ENCODE measurements at places on chromosomes 6 and 20.
A peak's percentile ranks its signal among the peaks of the same experiment; 100 is the strongest.

- no peak for DNase-seq
Observed at GRCh38 chr6:136613477-136613876, 63.3 kb upstream of the MAP7 start.

DNA sequence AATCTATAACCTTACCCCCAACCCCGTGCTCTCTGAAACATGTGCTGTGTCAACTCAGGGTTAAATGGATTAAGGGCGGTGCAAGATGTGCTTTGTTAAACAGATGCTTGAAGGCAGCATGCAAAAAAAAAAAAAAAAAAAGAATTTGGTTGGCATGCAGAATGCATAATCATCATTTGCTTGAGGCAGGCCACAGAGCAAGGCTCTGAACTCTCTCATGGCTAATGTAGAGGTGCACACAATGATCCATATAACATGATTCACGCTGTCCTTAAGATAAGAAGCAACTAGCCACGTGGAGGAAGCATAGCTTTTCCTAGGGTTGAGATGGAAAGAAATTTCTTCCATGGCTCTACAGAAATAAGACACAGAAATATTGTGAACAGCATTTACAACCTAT, 27.6 kb upstream of the RPN2 start:
- no peak for DNase-seq

DNA sequence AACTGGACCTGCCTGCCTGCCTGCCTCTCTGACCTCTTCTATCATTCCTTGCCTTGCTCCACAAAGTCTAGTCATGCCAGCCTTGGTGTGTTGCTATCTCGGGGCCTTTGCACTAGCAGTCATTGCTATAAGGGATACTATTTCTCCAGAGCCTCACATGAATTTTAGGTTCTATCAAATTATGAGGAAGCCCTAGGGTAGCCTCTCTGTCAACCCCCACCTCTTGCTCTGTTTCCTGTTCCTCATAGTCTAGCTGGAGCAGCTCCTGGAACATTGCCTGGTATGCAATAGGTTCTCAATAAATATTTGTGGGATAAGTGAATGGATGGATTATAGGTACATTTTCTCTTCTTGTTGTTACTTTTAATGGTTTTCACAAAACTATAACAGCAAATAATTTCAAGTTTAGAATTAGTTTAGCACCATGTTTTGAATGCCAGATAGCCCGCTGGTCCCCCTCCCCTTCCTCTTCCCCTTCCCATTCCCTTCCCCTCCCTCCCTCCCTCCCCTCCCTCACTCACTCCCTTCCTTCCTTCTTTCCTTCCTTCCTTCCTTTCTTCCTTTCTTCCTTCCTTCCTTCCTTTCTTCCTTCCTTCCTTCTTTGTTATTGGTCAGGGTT, 46.9 kb upstream of the DTNBP1 start:
- DNase-seq = no peak

DNA sequence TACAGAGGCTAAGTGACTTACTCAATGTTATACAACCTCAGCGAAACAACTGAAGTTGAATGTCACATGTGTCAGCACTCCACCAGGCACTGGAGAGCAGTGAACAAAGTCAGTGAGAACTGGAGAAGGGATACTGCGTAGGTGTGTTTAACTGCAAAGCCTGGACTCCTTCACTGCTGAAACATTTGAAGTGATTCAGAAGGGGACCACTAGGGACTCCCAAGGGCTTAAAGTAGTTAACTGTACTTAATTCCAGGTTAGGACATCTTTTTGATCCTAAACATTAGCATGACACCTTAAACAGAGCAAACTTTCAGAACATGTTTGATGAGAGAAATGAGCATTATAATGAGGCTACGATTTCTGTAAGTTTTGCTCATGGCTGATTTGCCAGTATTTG, 45.0 kb upstream of the ZBTB24 start:
- no peak for DNase-seq

- no peak for DNase-seq
Observed at GRCh38 chr6:44538131-44538806, 150.8 kb downstream of the CDC5L start.

DNA sequence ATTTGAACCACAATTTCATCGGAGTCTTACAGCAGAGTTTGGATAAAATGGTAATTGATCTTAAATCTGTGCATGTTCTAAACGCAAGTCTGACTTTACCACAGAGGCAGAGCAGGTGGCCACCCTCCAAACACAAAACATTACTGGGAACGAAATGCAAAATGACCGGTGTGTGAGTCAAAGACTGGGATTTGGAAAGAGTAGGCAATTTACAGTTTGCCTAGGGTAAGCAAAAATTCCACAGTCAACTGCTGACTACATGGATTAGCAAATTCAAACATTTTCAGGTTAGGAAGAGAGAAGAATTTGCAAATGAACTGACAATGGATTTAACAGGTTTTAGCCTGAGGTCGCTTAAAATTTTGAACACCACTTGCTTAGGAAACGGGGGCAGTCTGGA, 444.4 kb downstream of the HDGFL1 start:
- DNase-seq = no peak

- peak; percentile 49 for DNase-seq
Observed at GRCh38 chr20:24782301-24782700, 166.8 kb upstream of the CST7 start.

DNA sequence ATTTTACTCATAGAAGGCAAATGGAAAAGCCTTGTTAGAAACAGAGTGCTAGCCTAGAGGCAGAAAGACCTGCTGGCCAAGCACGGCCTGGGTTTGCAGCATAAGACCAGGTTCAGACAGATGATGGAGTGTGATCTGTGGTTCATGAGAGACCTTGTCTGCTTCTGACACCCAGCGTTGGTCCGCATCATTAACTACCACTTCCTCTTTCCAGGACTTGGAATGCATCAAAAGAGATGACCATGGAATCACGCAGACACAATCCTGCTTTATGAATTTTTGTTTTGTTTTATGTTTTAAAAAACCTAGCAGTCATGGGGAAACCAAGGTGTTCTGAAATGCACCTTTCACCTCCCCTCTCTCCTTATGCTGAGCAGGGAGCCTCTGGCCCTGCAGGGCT, 76.8 kb upstream of the SYNDIG1 start:
- DNase-seq = no peak

DNA sequence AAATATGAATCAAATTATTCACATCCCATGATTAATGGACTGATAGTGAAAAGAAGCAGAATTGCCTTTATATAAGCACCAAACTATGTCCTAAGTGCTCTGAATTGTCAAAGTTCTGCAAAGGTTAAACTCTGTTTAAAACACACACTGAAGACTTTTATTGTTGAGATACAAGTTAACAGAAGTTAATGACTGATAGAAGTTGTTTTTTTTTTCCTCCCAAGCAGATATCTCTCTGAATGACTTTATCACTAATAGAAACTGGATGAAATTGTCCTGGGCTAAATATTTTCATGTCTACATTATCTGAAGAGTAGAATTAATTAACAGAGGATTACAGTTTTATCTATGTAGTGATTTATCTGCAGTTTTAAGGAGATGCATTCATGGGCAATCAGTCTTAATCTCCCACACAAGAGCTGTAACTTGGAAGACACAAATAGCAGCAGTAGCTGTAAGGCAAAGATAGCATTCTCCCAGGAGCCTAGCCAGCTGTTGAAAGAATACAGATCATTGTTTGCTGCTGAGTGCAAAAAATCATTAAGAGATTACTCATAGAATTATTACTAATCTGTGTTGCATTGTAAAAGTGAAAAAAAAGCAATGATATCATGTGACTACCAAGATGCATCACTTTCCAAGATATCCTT, 49.9 kb downstream of the BMP5 start:
- no peak for DNase-seq

DNA sequence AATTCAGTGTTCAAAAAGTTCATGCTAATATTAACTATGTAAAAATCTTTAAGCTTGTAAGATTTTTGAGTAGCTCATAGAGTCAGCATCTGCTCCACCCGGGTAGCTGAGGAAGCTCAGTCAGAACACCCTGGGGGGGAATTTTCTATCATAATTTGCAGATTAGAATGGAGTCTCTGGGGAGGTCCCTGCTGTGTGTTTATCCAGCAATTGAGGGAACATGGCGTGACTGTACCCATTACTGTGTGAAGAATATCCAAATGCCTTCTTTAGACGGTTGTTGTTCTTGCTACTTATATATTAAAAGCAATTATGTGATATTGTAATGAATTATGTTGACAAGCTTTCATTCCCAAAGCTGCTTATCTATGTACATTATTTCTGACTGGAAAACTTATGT, 64.8 kb downstream of the AIG1 start:
- DNase-seq = no peak

- no peak for DNase-seq
Observed at GRCh38 chr20:55390791-55391190, 614.5 kb downstream of the CBLN4 start.

GRCh38 chr6:25290306-25291060, 11.3 kb downstream of the CARMIL1 start:
- DNase-seq = no peak

DNA sequence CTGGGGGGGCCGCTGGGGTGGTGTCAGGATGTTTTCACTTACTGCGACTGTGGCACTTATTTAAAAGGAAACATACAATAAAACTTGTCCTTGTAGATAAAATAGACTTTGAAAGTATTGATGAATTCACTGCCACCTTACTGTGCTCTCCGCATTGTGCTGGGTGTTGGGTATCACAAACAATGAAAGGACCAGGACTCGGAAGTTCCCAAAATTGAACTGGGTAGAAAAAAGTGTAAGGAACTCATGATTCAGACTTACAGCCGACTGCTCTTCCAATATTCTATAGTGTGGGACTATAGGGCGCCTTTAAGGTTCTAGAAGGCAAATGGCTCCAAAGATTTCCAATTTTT, 32.1 kb upstream of the ID4 start:
- DNase-seq = no peak

GRCh38 chr6:126804332-126805064, 314.0 kb upstream of the RSPO3 start:
- no peak for DNase-seq

- no peak for DNase-seq
Observed at GRCh38 chr20:13800728-13801134, 15.9 kb downstream of the NDUFAF5 start.

- DNase-seq = no peak
Observed at GRCh38 chr6:104958178-104959025, 1.5 kb downstream of the LIN28B start.

DNA sequence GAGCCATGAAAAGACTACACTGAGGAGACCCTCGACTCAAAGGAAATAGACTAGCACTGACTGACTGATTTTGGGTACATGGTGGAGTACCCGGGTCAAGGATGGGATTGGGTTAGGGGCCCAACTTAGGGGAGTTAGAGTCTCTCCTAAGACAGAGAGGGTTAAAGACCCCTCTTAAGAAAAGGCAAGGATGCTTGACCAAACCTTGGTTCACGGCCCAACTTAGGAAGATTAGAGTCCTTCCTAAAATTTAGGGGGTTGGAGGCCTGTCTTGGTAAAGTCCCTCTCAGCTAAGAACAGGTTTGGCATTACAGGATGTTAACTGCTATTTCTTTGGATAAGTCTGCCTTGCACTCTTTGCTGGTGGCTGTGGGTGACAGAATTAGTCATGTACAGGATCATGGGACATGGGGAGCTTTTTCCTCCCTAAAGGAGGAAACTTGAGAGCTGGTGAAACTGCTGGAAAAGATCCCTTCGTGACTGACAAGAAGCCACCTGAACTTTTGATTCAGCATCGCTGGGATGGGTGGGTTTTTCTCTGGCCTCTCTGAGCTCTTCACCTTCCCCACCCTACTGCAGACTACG, 12.3 kb upstream of the SLC22A16 start:
- no peak for DNase-seq

DNA sequence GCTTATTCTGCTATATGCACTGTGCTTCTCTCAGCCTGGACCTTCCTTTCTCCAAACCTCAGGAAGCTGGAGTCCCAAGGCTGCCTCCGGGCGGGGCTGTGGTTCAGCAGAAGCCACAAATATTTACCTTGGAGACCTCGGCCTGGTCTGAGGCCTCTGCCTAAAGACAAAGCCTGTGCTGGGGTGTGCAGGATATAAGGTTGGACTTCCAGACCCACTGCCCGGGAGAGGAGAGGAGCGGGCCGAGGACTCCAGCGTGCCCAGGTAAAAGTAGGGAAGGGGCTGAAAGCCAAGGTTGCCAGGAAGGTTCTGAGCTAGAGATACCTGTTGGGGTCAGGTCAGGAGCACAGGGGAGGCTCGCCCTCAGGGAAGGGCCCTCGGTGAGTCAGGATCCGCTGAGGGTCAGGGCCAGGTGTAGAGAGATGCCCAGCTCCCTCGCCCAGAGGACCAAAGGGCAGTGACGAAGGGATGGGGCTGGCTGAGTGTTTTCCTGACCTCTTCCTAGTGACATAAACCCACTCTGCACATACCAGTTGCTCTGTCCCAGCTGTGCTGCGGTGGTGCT, at the start of gene BPIFB1:
Gene BPIFB1 (plus strand): TSS at position 224 of the 565 bp plus-strand sequence. CDS start 2,860 bp downstream, outside the sequence.
- no peak for DNase-seq

- DNase-seq = no peak
Observed at GRCh38 chr20:50983321-50983720, 24.7 kb downstream of the MOCS3 start.

DNA sequence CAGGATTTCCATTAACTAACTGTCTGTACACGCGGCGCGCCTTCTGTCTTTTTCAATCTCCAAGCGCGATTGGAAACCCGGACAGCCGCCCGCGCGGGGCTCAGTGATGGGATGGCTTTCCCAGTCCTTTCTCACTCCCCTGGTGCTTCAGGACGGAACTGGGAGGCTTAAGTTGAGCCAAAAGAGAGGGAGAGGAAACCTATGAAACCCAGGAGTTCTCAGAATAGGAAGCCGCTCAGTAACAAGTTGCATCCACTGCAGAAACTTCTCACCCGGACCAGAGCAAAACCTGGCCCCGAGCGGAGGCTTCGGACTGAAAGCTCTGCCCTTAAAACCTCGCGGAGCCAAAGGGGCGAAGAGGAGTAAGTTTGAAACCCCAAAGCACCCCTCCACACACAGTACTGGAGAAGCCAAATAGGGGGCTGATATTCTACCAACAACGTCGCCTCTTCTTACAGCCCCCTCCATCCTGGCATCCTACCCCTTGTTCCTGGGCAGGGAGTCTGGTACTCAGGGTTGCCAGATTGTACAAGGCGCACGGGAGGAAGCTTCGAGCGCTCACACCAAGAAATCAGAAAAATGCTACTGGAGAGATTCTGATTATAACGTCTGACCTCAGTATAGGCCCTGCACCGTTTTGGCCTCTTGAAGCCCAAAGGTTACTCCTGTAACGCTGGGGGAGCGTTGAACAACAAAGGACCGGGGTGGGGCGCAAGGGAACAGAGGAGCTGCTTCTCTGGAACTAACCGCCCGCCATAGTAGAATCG, 906 bp upstream of the COL12A1 start:
- no peak for DNase-seq

DNA sequence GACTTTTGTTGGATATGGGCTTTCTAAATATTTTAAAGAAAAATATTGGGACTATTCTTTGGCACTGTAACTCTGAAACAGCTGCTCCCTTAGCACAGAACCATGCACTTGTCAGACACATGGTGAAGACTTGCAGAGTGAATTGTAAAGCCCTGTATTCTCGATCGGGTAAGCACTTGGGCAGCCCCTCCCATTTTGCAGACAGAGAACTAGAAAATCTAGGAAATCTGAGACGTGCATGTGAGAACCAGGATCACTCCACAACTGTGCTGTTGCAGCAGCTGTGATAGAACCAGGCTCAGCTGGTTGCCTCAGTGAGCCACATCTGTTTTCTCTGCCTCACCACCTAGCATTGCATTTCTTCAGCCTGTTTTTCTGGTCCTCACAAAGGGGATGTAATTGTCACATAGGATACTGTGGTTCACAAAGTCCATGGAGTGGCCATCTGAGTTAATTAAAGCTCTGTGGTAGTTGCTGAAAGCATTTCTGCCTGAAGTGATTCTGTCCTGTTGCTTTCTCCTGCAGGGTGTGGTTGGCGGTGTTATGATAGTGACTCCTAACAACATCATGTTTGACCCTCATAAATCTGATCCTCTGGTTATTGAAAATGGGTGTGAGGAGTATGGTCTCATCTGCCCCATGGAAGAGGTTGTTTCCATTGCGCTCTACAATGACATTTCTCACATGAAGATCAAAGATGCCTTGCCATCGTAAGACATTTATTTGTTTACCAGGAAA, 71.8 kb upstream of the HINT3 start:
- no peak for DNase-seq

All from activated effector memory CD4-positive, alpha-beta T cell treated with anti-CD3 and anti-CD28 coated beads, Interleukin-2, amount 50 U/mL, for 16 hours (primary cell).